ENCODE measurements at places on chromosomes 16 and 17. TPM values are rescaled to one million over a fixed set of nuclear protein-coding genes. Genes with fewer than 3 reads are reported as not detected.
A peak's percentile ranks its signal among the peaks of the same experiment; 100 is the strongest.

DNA sequence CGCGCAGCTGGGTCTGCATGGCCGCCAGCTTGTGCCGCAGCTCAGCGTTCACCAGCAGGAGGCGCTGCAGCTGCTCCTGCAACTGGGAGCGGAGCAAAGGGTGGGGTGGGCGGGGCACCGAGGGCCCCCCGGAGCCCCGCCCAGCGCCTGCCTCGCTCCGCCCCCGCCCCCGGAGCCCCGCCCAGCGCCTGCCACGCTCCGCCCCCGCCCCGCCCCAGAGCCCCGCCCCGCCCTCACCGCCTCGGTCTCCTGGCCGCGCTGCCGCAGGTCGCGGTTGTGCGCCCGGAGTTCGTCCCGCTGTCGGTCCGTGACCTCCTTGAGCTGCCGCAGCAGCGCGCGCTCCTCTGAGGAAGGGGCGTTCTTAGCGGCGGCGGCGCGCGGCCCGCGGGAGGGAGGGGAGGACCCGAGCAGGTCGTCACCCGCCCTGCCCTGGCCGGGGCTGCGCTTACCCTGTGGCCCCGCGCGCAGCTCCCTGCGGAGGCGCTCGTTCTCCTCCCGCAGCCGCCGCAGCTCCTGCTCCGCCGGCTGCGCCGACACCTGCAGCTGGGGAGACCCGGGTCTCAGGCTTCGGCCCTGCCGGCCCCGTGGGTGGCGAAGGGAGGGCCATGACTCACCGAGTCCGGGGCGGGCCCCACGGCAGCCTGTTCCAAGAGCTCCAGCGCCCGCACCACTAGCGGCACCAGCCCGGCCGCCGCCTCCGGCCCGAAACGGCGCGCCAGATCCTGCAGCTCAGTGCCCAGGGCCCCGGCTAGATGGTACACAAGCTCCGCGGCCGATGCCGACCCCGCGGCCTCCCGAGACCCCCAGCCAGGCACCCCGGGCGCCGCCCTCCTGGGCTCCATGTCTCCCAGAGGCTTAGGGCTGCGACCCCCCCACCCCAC, 463 bp downstream of the RILP start:
- peak; percentile 93 for DNase-seq

DNA sequence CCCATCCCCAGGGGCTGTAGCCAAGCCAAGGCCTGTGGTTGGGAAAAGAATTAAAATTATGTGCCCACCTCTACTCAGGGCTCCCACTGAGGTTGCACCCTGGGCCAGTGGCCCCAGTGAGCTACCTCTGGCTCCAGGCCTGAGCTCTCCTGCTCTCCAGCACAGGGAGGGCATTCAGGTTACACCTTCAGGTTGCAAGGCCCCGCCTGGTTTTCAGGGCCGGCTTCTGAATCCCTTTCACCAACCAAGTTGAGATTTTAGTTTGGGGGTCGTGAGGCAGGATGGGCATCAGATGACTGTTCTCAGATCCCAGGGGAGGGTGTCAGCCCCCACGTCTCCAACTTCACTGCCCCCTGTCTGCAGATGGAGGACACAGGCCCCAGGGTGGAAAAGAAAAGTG, 8.0 kb upstream of the KATNB1 start:
- DNase-seq: no peak

KRTAP4-6 gene
- total RNA-seq: not detected

DNA sequence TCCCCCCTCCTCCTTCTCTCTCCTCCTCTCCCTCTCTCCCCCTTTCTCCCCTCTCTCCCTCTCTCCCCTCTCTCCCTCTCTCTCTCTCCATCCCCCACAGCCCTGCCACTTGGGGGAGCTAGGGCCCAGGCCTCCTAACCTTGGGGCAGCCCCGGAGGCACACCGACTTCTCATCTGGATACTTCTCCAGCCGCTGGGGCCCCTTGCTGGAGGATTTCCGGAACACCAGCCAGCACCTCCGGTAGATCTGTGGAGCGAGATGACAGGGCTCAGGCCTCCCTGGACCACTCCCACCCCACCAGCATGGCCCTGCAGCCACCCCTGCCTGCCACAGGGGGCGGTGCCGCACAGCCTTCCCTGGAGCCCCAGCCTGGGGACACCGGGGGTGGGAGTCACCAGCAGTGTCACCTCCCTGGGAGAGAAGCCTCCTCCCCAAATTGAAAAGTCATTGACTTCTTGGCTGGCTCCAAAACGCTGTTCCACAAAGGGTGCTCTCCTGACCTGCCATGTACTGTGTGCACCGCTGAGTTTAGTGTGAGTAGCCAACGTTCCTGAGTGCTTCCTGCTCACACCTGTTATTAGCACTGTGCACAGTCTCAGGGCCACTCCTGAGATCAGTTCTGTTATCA, 10.5 kb downstream of the DOK4 start:
- DNase-seq: peak; percentile 64

GRCh38 chr17:75835654-75835987, 8.6 kb downstream of the UNC13D start:
- no peak for DNase-seq

- DNase-seq: no peak
These were observed 2.9 kb upstream of the ATP2A1 start for GRCh38 chr16:28875134-28876018.

DNA sequence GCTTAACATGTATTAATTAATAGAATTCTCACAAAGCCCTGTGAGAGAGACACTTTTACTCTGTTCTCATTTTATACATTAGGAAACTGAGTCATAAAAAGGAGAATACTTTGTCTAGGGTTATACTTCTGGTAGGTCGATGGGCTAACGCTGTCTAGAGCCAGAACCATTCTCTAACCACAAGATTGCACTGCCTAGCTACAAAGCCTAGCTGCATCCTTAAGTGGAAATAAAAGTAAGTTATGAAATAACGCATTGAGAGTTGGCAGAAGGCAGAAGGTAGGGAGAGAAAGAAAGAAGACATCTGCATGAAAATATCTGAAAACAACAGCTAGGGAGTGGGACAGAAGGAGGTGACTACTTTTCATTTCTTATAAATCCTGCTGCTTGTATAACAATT, 33.2 kb downstream of the IRX6 start:
- DNase-seq: no peak

DNA sequence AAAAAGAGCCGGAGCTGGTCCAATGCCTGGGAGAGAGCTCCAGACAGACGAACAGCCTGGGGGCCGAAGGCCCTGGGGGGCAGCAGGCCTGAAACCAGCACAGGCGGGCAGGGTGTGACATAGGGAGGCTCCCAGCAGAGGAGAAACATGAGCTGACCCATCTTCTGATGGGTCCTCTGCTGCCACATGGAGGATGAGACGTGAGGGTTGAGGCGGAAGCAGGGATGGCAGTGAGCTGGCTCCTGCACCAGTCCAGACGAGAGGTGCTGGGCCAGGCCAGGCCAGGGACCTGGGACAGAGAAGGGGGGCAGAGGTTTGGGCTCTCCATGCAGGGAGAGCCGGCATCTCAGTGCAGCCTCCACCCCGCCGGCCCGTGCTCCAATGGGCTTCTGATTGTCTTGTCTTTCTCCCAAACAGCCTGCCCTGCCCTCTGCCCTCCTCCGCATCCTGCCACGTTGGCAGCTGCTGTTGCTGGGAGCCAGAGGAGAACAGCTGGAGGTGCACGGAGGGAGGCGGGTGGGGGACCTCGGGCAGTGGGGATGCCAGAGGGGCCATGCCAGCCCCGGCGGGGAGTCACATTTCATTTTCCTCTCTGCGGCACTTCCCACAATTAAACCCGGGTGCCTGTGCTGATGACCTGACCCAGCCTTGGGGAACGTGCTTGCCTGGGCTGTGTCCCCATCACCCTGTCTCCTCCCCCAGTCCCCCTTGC, 139.1 kb upstream of the GSE1 start:
- DNase-seq: no peak

- no peak for DNase-seq
These were observed 21.1 kb downstream of the ANKRD40 start for GRCh38 chr17:50686494-50687199.

TBC1D3C gene
- total RNA-seq: not detected

- DNase-seq: no peak
These were observed 147.6 kb upstream of the HLF start for GRCh38 chr17:55117164-55117563.

WSCD1 gene
- total RNA-seq: 0.13 TPM

PRAC1 gene
- total RNA-seq: not detected

ASPA gene
- total RNA-seq: not detected

LGALS9 gene
- 47.7 TPM for total RNA-seq

DNA sequence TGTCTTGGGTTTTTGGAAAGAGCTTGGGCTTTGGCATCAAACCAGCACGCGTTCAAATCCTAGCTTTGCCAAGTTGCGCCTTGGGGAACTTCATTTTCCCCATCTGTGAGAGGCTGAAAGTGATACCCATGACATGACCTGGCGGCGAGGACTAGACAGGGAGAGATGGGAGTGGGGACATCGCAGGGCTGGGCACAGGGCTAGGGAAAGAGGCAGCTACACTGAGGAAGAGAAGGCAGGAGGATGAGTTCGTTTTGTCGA, 202.9 kb downstream of the IRF8 start:
- no peak for DNase-seq

TEKT5 gene
- total RNA-seq: not detected

- no peak for DNase-seq
These were observed 36.0 kb downstream of the ZFHX3 start for GRCh38 chr16:73011926-73012325.

DNA sequence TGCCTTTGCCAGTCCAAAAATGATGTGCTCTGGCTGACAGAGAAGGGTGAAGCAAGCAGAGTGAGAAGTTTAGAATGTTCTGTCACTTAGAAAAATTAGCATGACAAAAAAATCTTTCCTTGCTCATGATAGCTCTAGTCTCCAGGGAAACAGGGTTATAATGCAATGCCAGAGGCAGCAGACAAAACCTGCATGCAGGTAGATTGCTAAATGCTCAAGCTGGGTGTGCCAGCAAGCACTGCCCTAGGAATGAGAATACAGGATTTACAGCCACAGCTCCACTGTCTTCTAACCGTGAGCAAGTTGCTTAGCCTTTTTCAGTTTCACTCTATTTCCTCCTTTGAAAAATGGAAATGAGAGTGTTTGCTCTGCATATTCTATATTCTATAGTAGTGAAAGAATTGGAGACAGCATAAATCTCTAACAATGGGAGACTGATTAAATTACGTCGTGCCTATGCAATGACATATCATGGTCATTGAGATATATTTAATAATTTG, 516.6 kb upstream of the C16orf82 start:
- DNase-seq: no peak

- DNase-seq: no peak
These were observed 221.4 kb upstream of the CPHXL start for GRCh38 chr16:75947626-75948239.

DNA sequence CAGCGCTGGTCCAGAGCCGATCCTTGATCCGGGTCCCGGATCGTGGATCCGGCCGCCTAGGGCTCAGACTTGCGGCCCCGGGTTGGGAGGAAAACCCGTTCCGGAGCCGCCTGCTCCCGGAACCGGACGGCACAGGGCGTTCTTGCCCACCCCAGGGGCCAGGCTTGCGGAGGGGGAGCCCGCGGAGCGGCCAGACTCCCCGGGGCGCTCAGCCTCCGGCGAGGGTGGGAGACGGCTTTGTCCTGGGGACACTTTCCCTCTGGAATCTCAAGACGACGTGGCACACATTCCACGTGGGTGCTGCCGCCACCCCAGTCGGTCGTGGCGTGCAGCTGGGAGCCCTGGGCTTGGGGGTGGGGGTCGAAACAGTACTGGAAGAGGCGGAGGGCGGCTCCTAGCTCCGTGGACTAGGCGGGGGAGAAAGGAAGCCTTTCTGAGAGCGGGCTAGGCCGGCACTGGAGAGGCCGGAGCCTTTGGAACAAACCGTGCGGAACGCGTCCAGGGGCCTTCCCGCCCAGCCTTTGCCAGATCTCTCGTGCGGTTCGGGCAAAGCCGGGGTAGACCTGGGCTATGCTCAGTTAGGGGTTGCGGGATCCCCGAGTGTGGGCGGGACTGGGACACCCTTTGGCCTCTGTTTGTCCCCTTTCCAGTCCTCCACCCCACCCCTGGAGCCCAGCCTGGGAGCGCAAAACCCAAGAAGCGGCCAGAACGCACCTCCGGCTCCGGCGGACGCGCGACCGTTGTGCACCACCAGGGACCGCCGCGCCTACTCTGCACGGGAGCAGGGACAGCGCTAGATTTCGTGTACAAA, 26.5 kb downstream of the SREBF1 start:
- no peak for DNase-seq

- DNase-seq: no peak
These were observed 117.7 kb upstream of the ELAC2 start for GRCh38 chr17:13135506-13135905.

DNA sequence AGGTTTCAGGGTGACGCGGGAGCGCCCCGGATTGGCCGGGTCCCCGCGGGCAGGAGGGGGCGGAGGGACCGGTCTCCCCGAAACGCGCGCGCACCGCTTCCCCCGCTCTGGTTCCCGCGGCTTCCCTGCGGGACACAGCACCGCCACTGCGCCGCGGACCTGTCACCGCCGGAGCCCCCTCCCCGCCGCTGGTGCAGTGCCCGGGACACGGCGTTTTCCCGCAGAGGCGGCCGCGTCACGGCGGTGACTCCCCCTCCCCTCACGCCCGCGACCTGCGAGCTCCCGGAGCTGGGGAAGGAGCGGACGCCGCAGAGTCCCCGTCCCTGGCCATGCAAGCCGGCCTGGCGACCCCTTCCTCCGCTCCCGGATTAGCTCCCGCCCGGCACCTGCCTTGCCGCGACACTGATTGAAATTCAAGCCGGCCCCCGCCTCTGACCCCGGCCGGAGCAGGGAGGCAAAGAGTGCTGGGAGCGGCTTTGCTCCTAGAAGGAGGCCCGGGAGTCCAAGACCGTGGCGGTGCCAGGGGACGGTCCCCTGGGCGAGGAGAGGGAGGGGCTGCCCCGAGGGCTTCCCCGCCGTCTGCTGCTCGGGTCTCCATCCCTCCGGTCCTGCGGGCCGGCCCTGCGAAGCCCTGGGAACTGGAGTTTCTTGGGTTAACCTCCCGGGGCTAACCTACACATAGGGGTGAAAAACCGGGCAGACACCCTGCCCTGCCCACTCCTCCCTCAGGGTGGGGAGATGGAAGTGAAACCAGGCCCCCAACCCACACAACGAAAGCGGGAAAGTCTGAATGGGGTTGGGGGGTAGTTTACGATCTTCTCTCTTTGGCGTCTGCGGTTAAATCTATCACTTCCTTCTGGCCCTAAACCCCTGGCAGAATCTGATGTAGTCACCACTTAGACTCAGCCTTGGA, 1.0 kb downstream of the RHBDL3 start:
- peak; percentile 24 for DNase-seq

GRCh38 chr16:81693041-81693743, 85.9 kb upstream of the PLCG2 start:
- no peak for DNase-seq

- DNase-seq: no peak
These were observed 256.9 kb downstream of the ENGASE start for GRCh38 chr17:79331492-79331891.

ARHGAP27 gene
- 126 TPM for total RNA-seq

- no peak for DNase-seq
These were observed 47.4 kb downstream of the RAI1 start for GRCh38 chr17:17728550-17729251.

All from naive thymus-derived CD4-positive, alpha-beta T cell (primary cell).